Hematopoietic multipotent progenitor cell treated with erythropoietin and hydrocortisone succinate and interleukin-3 and kit ligand, for 4 days (in vitro differentiated cells): ENCODE measurements at places on chromosomes 4 and X.

DNA sequence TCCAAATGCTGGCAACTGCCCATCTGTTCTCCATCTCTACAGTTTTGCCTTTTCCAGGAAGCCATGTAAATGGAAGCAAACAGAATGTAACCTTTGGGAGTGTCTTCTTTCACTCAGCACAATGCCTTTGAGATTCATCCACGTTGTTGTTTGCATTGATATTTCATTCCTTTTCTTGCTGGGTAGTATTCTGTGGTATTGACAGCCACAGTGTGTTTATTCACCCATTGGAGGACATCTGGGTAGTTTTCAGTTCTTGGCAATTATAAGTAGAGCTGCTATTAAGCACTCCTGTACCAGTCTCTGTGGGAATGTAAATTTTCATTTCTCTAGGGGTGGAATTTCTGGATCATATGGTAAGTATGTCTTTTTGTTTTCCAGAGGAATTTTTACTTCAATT lies 194.3 kb upstream of the RPS6KA3 start:
- DNase-seq: no peak

DNA sequence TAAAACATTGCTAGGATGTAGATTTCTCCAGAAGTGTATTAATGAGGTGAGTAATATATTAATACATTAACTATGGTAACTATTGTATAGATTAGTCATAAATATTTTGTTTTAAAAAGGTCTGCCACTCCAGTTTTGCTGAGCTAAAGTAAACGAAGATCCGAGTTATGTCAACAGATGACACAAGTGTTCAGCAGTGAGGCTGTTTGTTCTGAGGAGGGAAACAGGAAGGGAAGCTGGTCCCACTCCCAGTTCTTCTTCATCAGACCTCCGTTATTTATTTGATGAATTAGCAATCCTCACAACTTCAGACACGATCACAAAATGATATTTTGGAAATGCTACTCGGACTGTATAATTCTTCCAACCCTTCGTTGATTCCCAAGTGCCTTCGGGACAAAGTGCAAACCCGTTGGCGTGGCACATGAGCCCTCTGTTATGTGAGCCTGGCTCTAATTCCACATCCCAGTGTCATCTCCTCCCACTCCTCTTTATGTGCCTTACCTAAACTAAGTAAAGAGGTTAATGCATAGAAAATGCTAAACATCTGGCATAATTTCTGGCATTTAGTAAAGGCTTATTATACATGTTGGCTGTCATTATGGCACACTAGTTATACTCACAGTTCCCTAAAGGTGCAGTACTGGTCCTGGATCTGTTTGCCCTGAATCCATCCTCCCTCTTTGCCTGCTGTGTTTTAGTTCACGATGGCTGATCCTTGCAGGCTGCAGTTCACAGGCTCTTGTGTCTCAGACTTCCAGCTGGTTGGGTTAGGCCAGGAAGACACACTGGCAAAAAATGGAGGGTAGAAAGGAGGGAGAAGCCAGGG lies 190.6 kb upstream of the LNX1 start:
- DNase-seq: no peak

DNA sequence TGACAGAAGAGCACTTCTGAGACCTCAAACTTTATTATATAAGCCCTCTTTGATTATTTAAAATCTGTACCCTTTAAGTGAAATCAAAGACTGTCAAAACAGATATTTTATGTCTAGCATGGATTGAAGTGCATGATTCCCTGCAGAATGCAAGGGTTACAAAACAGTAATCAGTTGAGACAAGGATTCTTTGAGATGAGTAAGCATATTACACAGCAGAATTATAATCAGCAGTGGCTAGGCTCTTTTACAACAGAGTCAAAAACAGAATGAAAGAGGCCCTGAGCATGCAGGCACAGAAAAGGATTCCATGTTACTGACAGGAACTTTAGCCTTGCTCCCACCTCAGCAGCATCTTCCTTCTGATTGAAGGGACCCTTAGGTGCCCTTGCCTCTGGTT lies 487.9 kb upstream of the GALNT7 start:
- peak; percentile 38 for DNase-seq

DNA sequence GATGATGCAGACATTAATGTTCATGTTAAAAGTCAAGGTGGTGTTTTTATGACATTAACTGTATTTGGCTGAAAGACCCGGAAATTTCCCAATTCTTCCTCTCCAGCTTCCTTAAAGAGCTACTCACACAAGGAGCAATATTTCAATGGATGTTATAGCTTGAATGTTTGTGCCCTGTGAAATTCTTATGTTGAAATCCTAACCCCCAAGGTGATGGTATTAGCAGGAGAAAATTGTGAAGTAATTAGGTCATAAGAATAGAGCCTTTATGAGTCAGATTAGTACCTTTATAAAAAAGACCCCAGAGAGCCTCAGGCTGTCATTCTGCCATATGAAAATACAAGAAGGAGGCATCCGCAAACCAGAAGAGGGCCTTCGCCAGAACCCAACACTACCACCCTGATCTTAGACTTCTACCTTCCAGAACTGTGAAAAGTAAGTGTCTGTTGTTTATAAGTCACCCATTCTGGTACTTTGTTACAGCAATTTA lies 3.6 kb downstream of the TLR1 start:
- no peak for DNase-seq

GRCh38 chr4:177473991-177474390 lies 31.8 kb upstream of the AGA start:
- no peak for DNase-seq

DNA sequence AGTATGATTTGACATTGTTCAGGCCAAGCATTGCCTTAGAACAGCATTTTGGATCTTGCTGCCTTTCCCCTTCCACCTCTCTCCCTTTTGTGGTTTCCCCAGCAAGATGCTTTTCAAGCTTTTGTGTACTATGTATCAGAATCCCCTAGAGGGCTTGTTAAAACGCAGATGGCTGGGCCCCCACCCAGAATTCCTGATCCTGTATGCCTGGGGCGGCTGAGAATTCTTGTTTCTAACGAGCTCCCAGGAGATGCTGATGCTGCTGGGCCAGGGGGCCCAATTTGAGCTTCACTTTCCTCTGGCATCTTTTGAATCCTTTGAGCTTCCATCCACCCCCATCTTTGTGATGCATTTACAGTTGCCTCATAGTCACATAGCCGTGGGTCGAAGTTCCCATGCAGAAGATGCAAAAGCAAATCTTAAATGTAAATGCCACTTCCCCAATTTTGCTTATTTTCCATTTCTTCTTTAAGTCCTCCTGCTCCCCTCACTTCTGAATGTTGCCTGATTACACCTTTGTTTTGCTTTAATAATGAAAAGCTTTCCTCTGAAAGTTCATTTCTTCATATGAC lies 18.5 kb downstream of the HCCS start:
- DNase-seq: no peak

GRCh38 chr4:152949930-152950329 lies 13.8 kb downstream of the FHDC1 start:
- no peak for DNase-seq

GRCh38 chrX:97797076-97797475 lies 913.4 kb downstream of the RPA4 start:
- DNase-seq: no peak

- peak; percentile 84 for DNase-seq
Observed at GRCh38 chr4:174631901-174632758, 109.8 kb upstream of the HPGD start.

GRCh38 chr4:166282081-166282770 lies 409.2 kb downstream of the TLL1 start:
- no peak for DNase-seq

GRCh38 chr4:76363556-76364290 lies 57.2 kb downstream of the STBD1 start:
- no peak for DNase-seq

DNA sequence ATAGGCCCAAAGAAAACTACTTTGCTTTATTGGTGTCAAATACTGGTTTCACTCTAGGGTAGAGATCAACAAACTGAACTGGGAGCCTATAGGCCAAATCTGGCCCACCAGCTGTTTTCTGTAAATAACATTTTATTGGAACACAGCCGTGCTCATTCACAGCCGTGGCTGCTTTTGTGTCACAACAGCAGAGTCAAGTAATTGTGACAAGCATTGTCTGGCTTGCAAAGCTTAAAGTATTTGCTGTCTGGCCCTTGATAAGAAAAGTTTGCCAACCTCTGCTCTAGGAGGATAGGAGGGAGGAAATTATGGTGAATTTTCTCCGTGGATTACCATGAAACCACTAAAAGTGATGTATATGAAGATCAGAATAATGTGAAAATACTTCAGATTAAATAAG lies 53.4 kb downstream of the GPAT3 start:
- peak; percentile 68 for DNase-seq

- DNase-seq: no peak
Observed at GRCh38 chr4:1187182-1187581, 14.8 kb upstream of the SPON2 start.

DNA sequence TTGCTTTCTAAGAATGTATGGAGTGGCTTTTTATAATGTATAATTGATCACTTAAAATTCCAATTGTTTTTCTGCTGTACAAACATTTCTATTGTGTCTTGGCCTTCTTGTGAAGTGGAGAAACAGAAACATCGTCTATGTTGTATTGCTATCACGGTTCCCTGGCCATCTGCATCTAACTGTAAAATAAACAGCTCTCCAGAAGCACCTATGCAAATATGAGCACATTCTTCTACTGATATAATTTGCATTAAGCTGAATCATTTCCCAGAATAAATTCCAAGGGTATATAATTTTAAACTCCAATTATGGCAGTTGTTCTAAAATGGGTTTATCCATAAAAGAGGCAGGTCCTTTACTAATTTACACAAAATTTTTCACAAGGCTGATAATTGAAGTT lies 261.6 kb upstream of the STS start:
- no peak for DNase-seq

DNA sequence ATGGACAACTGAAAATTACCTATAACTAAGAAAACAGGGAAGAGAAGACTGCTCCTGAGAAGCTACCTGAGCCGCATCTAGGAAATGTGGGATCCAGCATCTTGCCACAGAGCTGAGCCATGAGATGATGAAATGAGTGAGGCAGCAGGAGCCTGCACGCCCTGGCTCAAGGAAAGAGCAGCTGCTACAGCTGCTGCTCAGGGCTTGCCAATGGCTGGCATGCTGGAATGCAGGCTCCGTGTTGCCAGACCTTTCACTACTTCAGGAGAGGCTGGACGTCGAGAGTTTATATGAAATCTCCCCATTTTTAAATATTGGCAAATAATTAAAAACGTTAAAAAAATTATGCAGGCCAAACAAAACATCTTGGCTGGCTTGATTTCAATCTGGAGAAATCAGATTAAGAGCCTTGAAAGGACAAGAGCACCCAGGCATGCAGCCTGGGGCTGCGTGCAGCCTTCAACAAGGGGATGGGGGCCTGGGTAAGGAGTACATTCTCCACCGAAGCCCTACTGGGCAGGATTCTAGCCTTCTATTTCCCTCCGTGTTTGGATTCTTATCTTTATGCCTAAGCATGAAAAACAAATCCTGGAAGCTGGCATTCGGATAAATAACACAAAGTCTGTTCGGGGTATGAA lies 227.6 kb downstream of the NR3C2 start:
- no peak for DNase-seq

DNA sequence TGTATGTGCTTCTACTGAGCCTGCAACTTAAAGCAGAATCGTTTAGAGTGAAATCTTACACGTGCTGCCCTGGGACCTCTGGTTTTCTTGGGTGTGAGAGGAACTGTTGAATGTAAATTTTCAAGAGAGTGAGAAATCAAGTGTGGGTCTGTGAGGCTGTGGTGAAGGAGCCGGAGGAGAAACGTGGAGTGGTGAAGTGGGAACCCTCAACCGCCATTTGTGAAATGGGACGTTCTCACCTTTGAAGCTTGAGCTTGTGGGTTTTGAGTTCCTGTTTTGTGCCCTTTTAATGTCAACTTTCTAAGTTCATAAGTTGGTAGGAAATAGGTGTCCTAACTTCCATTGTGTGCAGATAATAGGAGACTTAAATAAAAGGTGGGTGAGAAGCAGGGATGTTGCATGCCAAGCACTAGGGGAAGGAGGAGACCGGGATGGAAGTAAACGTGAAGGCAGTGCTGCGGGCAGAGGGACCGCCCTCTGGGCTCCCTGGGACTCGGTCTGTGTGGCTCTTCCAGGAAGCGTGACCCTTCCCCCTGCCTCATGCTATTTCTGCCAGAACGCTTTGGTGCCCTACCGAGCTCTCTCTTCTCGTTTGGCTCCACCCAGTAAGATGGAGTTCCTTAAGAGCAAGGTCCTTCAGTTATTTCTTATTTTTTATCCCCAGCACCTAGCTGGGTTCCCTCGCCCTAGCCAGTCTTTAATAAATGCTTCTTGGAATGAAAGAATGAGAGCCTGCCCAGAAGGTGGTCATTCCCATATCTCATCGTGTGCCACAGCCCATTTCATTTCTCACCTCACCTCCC lies 56.0 kb downstream of the TMEM131L start:
- DNase-seq: no peak

DNA sequence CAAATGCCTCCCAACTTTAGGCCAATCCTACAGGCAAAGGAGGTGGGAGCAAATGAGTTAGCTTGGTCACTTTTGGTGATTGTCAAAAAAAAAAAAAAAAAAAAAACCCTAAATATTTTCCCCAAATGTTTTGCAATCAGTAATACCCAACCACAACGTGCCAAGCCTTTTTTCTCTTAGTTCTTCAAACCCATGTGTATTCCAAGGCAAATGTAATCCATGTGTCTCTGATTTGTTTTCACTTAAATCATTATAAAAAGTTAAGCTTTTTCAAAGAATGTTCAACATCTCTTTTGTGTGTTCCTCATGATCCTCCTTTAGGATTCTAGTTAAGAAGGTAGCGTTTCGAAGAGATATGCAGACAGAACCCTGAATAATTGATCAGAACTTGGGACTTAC lies 328.4 kb downstream of the PAPSS1 start:
- DNase-seq: no peak

DNA sequence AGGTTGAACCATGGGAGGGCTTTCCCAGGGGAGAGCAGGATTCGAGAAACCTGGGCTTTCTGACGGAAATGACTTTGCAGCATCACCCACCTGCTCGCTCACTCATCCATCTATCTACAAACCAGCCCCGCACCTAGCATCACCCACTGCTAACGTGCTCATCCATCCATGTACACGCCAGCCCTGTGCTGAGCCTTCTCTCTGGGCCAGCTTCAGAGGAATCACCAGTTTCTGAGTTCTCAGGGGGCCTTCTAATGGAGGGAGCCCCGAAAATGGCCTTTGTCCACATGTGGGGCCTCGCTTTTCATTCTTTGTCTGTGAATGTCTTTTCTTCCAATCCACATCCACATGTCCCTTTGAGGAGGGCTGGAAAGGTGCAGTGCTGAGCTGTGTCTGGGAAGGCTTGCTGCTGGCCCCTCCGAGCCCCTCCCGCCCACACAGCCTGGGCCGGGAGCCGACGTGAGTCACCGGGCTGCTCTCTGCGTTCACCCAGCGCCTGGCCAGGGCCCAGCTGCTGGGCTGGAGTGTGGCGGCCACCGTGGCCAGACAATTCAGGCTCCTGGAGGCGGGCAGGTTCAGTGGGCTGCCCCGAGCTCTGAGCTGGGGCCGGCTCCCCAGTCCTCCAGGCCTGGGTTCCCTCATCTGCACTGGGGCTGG lies 14.7 kb downstream of the SORCS2 start:
- DNase-seq: no peak

- DNase-seq: no peak
Observed at GRCh38 chrX:123713434-123713833, 19.4 kb downstream of the THOC2 start.

DNA sequence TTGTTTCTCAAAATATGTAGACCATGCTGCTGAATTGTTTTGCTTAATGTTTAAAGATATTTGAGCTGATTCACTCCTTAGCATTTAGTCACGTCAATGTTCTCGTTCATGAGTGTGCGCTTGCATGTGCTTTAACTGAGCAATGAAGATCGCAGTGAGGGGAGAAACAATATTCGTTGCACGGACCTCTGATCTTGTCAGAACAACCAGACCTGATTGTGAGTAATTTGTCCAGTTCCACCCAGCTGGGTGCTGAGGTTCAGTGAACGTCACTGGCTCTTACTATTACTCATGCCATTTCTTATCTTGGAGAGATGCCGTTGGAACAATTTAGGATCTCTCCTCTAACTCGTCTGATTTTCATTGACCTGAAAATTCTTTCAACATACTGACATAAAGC lies 15.0 kb upstream of the PRKX start:
- no peak for DNase-seq
